ENCODE measurements at places on chromosomes 7 and 10. TPM values are rescaled to one million over a fixed set of nuclear protein-coding genes. Genes with fewer than 3 reads are reported as not detected.

Gene LARP4B
- 96.4 TPM for total RNA-seq

Gene CLRN3
- total RNA-seq = 6.6 TPM

Gene MYL10
- total RNA-seq = not detected

Gene ZNF853
- total RNA-seq = 9.2 TPM

Gene TAX1BP1
- 87.6 TPM for total RNA-seq

Gene PPRC1
- total RNA-seq = 51.6 TPM

Gene ZNF736
- total RNA-seq = not detected

Gene HYAL4
- 0.21 TPM for total RNA-seq

Gene IGFBP3
- total RNA-seq = 1,244 TPM

Gene WDR86
- 83.0 TPM for total RNA-seq

Gene MICU1
- 40.3 TPM for total RNA-seq

Gene PNLIPRP2
- 1.2 TPM for total RNA-seq

Gene DOCK1
- 61.6 TPM for total RNA-seq

Gene CACNB2
- total RNA-seq = 4.9 TPM

Gene NYAP1
- 6.3 TPM for total RNA-seq

Gene CHN2
- 34.0 TPM for total RNA-seq

Gene ZNF804B
- total RNA-seq = 0.07 TPM

Gene A1CF
- total RNA-seq = 12.1 TPM

Gene GBX1
- 0.41 TPM for total RNA-seq

Gene CCDC136
- total RNA-seq = 44.2 TPM

Gene PIK3CG
- total RNA-seq = not detected

Gene CUZD1
- 0.86 TPM for total RNA-seq

Gene AKR1C1
- 18.6 TPM for total RNA-seq

Gene SPAM1
- total RNA-seq = not detected

Gene TMEM236
- total RNA-seq = 11.6 TPM

Gene PDE1C
- total RNA-seq = 8.5 TPM

Gene OR2A12
- total RNA-seq = not detected

Gene GHRHR
- not detected for total RNA-seq

Gene SAMD9L
- 2.7 TPM for total RNA-seq
